ENCODE measurements at places on chromosomes 6 and 20.
A peak's percentile ranks its signal among the peaks of the same experiment; 100 is the strongest.

DNA sequence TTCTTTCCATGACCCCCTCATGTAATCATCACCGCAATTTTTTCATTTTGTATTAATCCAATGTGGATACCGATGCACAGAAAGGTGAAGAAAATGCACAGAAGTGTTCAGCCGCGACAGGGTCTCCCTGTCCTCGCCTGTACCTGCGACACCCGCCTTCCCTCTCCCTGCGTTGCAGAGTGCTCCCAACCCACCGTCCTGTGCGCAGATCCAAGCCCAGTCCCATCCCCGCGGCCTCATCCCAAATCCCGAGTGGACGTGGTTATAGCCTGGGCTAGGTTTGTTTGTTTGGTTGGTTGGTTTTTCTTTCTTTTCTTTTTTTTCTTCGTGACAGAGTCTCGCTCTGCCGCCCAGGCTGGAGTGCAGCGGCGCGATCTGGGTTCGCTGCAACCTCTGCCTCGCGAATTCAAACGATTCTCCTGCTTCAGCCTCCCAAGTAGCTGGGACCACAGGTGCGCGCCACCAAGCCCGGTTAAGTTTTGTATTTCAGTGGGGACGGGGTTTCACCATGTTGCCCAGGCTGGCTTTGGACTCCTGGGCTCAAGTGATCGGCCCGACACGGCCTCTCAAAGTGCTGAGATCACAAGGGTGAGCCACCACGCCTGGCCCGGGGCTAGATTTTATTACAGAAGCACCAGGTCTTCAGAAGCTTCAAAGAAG is 536 bp upstream of the RAET1G start:
- no peak for DNase-seq

DNA sequence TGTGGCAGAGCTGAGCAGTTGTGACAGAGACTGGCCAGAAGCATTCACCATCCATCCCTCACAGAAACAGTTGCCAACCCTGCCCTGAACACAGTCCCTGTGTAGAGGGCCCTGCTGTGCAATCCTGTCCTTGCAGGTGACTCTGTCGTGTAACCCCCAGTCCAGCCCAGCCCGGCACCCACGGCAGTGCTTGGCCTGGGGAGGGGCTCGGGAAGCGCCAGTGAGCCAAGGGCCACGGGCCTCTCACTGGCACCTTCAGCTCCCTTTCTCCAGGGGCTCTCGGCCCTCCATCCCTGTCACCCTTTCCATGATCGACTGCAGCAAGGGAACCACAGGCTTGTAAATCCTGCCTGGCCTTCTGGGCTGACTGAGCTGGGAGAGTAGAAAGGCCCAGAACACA is 53.0 kb downstream of the RRBP1 start:
- no peak for DNase-seq

DNA sequence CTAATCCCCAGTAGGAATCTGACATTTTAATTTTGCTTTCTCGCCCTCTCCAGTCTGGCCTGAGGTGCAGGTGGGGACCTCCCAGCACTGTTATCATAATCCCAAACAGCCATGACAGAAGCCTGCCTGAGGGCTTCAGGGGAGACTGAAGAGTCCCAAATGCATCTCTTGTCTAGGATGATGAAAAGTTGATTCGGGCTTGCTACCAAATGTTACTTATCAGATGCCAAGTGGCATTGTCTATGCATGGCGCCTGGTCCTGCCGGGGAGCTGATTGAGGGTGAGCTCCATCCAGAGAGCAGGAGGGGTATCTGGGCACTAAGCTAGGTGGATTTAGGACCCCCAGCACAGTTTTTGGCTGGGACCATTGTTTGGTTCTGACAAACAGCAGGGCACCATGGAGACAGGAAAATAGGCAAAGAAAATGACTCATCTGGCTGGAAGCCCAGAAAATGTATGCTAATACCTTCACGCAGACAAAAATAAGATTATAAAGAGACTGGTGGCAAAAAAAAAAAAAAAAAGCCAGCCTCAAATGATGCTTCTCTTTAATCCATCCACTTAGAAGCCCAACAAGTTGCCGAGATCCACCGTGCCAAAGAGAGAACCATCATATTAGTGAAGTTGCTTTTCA is 513.7 kb upstream of the SULF2 start:
- no peak for DNase-seq

DNA sequence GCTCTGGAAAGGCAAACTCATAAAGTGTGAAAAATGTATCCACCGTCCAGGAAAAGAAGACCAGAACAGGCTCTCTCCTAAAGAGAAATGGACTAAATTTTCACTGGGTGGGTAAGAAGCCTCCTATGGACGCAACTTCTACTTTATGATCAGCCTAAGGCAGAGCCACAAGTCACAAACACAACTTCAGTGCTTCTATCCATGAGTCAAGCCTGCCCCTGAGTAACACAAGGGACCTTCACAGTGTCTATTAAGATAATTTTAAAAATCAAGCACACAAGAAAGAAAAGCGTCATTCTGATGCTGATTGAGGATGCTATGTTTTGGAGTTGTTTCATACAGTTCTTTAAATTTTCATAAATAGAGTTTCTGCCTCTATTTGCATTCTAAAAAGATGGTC is 601.7 kb upstream of the ARID1B start:
- DNase-seq, result no peak

DNA sequence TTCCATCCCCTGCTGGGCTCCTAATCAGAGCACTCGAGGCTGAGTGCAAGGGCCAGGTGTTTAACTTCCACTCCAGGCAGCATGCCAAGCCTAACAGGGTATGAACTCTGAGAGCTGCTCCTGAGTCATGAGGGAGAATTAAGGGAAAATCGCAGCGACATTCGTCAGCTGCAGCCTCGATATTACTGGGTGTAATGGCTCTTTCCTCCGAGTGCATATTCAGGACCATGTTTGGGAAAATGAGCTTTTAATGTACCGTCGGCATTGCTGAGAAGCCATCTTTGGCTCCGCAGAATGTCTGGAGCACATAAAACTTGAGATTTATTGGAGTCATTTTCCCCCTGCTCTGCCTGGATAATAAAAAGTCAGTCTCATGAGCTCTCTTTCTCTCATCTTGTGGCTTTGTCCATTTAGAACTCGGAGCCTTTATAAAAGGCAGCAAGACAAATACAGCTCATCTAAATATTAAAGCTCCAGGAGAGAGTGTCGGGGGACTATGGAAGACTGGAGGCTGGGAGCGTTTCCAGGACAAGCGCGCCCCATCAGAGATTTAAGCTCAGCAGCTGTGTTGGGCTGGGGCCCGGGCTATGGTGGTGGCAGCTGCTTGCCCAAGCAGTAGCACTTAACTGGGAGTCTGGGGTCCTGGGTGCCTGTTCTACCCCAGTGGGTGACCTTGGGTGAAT is 103.7 kb downstream of the TOX2 start:
- DNase-seq, result peak; percentile 19

- no peak for DNase-seq
These were observed 1276.8 kb upstream of the ADGRB3 start for GRCh38 chr6:67358241-67358640.

- peak; percentile 42 for DNase-seq
These were observed 1.1 kb downstream of the ATP6V1G2 start for GRCh38 chr6:31545291-31545690.

GRCh38 chr6:107673076-107673494 is 151.0 kb downstream of the SCML4 start:
- DNase-seq, result no peak

DNA sequence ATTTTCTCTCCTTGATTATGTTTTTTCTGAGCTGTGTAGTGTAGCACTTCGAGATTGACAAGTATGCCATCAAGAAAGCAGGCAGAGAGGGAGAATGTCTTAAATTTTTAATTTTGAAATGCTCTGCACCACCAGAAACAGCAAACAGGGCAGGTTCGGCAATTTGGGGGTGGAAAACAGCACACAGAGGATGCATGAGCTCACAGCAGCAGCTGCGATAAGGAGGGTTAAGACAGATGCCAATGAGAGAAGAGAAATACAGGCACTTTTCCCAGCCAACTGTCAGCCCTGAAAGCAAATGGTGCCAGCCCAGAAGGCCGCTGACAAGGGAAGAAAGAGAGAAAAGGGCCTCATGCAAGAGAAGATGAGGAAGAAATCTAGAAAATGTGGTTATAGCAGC is 15.1 kb upstream of the SNRPB2 start:
- DNase-seq, result no peak

- no peak for DNase-seq
These were observed 29.4 kb upstream of the SYNCRIP start for GRCh38 chr6:85672050-85672449.

DNA sequence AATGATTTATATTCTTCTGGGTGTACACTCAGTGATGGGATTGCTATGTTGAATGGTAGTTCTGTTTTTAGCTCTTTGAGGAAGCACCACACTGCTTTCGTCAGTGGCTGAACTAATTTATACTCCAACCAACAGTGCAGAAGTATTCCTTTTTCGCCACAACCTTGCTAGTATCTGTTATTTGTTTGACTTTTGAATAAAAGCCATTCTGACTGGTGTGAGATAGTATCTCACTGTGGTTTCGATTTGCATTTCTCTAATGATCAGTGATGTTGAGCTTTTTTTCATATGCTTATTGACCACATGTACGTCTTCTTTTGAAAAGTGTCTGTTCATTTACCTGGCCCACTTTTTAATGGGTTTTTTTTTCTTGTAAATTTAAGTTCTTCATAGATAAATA is 583.8 kb upstream of the ARID1B start:
- DNase-seq, result peak; percentile 56

DNA sequence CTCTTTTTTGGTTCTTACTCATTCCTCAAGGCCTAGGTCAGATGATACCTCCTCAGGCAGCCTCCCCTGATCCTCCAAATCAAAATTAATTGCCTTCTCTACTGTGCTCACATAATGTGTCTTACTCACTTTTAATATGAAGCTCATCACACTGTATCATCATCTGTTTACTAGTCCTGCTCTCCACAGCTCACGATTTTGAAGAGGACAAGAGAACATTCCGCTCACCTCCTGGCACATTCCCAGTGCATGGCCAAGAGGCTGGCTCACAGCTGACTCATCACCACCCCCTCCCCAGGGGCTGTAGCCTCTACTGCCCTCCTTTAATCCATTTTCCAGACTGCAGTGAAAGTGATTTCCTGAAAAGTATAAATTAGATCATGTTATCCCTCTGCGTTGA is 133.1 kb downstream of the ALDH8A1 start:
- DNase-seq, result no peak

GRCh38 chr6:143155681-143156080 is 95.0 kb downstream of the AIG1 start:
- no peak for DNase-seq

- DNase-seq, result no peak
These were observed 30.6 kb downstream of the MOCS1 start for GRCh38 chr6:39903656-39904055.

- DNase-seq, result no peak
These were observed 265.0 kb upstream of the TAB2 start for GRCh38 chr6:149052350-149053106.

- DNase-seq, result no peak
These were observed 43.5 kb downstream of the IBTK start for GRCh38 chr6:82204020-82204419.

GRCh38 chr6:52420668-52421358 is 671 bp downstream of the EFHC1 start:
- peak; percentile 52 for DNase-seq

- no peak for DNase-seq
These were observed 17.4 kb downstream of the NKX2-2 start for GRCh38 chr20:21496452-21496851.

DNA sequence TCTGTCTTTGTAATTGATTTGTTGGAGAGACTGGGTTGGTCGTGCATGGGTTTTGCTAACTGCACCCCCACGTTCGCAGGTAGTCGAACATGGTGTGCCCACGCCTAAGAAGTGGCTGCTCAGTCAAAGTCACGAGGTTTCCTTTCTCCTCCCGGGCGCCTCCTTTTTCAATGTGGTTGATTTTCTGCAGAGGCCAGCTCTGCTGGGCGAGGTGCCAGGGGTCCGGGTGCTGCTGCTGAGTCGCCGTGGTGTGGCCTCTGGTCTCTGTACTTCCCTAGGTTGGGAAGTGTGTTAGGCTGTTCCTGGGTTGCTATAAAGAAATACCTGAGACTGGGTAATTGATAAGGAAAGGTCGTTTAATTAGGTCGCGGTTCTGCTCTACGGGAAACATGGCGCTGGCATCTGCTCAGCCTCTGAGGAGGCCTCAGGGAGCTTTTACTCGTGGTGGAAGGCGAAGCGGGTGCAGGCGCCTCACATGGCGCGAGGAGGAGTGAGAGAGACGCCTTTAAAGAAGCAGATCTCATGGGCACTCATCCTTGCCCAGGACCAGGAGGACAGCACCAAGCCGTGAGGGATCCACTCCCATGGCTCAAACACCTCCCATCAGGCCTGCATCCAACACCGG is 14.1 kb downstream of the OSBPL2 start:
- DNase-seq, result no peak

DNA sequence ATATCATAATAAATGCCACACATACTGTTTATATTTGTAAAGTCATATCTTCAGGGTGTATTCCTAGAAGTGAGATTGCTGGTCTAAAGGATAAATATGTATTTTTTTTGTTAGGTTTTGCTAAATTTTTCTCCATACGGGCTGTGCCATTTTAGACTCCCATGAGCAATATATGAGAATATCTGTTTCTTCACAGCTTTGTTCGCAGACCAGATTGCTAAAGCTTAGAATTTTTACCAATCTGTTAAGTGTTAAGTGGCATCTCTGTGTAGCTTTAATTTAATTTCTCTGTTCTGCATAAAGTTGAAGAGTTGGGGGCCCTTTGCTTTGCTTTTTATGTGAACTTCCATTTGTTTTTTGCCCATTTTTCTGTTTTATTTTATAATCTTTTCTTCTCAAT is 32.3 kb upstream of the NUS1 start:
- DNase-seq, result no peak
